Stimulated activated CD4-positive, alpha-beta T cell treated with anti-CD3 and anti-CD28 coated beads, TNF-alpha, amount 100 ng/mL, for 24 hours (primary cell): ENCODE measurements at places on chromosomes 11 and 22.

- DNase-seq: no peak
These were observed at the start of gene FAM180B for GRCh38 chr11:47586098-47586855. Gene FAM180B, plus strand, starts transcription at chr11:47586678. Its CDS starts 91 bp downstream, at chr11:47586769.

GRCh38 chr11:46718155-46719019 is 626 bp upstream of the F2 start:
- DNase-seq: no peak

- DNase-seq: no peak
These were observed 2.3 kb downstream of the TUBGCP6 start for GRCh38 chr22:50242406-50242949.

- DNase-seq: no peak
These were observed 751.2 kb downstream of the JRKL start for GRCh38 chr11:97140885-97141494.

GRCh38 chr11:36550385-36551115 is 17.3 kb upstream of the RAG1 start:
- DNase-seq: no peak

- DNase-seq: no peak
These were observed 45.6 kb downstream of the DENND5A start for GRCh38 chr11:9219572-9219971.

- DNase-seq: no peak
These were observed 23.0 kb downstream of the OTOG start for GRCh38 chr11:17570034-17570433.

DNA sequence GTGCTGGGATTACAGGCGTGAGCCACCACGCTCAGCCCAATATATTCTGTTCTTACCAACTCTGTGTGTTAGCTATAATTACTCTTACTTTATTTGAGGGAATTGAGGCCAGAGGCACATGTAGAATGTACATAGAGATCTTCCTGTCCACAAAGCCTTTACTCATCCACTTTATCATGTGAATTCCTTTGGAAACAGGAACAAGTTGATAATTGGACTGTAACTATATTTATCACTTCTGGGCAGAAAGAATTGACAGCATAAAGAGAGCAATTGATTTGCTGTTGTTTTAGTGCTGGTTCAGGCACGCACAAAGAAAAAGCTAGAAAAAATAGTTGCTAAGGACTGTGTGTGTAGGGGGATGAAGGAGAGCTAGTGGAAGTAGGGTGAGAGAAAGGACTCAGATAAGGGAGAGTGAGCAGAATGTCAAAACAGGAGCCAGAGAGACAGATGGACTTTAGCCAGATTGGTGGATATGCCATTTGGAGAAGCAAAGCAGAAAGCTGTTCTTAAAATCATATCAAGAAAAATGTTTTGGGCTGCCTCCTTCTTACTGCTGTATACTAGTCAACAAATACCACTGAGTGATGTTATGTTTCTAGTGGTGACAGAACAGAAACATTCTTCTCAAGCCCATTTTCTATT is 929.8 kb upstream of the CNTN5 start:
- DNase-seq: no peak

DNA sequence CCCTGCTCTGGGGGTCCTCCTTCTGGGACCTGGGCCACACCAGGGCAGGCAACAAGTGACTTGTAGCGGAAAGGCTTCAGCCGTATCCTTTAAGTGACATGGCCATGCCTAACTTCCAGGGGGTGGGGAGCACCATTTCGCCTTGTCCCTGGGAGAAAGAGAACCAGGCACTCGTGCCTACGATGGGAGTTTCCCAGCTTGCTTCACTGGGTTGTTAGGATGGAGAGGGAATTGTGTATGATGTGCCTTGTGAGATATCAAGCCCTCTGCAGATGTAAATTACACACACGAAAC is 151.4 kb downstream of the CACNA1I start:
- DNase-seq: no peak

- DNase-seq: no peak
These were observed 36.6 kb downstream of the RPUSD4 start for GRCh38 chr11:126174816-126175215.

GRCh38 chr22:29195964-29196666 is 9.6 kb upstream of the EMID1 start:
- DNase-seq: no peak

DNA sequence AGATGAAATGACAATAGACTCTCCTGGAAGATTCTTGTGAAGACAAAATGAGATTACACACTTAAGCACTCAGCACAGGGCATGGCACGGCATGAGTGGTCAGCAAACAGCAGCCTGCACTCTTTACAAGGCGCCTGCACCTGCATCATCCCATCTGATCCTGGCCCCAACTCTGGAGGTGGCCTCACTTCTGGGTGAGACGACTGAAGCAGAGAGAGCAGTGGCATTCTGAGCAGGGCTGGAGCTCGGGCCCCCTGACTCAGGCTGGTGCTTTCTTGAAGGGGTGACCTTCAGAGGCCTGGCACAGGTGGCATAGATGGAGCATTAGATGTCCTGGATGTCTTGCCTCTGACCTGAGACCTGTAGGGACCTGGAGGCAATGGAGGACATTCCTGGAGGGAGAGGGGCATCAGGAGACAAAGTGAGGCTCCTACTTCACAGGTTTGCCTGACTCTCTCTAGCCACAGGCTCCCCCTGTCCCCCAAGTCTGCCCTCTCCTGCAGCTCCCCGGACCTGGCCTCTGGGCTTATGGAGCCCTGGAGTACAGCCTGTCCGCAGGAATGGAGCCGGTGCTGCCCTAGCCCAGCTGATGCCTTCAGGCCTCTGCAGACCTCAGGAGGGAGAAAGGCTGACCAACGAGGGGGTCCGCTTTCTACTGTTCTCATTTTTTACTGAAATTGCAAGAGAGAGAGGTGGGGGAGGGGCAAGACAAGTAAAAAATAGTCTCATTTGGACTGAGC is 65.5 kb upstream of the THY1 start:
- DNase-seq: no peak

DNA sequence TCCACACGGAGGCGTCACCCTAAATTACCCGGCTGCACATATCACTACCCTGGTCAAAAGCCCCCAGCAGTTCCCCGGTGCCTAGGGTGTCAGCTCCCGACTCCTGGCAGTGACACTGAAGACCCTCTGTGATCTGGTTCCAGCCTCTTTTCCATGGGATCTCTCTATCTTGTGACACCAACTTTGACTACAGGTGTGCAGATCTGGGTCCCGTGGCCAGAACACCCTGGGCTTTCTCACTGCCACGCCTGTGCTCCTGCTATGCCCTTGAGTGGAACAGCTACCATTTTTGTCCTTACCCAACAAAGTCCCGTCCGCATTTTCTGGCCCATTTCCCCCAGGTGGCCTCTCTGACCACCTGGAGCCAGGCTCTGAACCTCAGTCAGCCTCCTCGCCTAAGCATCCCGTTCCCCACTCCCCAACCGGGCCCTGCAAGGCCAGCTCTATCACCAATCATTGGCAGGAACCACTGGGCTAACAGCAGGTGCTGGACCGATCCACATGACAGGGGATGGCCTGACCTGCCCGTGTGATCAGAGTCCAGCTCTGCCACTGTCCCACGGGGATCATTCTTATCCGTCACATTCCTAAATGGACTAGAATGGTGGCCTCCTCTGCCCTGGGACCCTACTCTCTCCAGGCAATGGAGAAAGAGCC is 20.7 kb upstream of the CBX7 start:
- DNase-seq: no peak

GRCh38 chr11:101305496-101305895 is 175.9 kb upstream of the PGR start:
- DNase-seq: no peak

DNA sequence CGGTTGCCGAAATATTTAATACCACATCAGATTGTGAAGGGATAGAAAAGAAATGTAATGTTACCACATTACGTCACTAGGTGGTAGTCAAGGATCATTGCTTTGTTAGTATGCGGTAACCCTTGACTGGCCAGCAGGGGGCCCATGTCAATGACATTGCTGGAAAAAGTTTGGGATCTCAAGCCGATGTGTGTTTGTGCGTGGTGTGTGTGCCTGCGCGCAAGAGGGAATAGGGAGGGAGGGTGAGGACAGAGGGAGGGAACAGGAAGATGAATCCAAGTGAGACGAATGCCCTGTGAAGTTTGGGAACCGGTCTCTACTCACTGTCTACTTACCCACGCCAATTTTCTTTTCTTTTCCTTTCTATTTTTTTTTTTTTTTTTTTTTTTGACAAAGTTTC is 10.7 kb upstream of the MRGPRX2 start:
- peak; percentile 65 for DNase-seq

DNA sequence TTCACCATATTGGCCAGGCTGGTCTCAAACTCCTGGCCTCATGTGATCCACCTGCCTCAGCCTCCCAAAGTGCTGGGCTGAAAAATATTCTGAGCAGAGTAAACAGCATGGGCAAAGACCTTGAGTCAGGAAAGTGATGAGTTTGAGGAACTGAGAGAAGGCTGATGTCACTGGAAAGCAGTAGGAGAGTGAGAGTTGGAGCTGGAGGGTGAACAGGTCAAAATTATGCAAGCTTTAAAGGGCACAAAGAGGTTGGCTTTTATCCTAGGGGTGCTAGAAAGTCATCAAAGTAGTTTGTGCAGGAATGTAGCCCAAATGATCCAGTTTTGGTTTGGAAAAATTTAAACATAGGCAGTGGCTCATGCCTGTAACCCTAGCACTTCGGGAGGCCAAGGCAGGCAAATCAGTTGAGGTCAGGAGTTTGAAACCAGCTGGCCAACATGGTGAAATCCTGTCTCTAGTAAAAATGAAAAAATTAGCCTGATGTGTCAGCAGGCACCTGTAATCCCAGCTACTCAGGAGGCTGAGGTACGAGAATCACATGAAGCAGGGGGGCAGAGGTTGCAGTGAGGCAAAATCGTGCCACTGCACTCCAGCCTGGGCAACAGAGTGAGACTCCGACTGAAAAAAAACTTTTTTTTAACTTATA is 44.7 kb upstream of the CXCR5 start:
- no peak for DNase-seq

- DNase-seq: no peak
These were observed 5.5 kb downstream of the FAM111B start for GRCh38 chr11:59112494-59112893.

DNA sequence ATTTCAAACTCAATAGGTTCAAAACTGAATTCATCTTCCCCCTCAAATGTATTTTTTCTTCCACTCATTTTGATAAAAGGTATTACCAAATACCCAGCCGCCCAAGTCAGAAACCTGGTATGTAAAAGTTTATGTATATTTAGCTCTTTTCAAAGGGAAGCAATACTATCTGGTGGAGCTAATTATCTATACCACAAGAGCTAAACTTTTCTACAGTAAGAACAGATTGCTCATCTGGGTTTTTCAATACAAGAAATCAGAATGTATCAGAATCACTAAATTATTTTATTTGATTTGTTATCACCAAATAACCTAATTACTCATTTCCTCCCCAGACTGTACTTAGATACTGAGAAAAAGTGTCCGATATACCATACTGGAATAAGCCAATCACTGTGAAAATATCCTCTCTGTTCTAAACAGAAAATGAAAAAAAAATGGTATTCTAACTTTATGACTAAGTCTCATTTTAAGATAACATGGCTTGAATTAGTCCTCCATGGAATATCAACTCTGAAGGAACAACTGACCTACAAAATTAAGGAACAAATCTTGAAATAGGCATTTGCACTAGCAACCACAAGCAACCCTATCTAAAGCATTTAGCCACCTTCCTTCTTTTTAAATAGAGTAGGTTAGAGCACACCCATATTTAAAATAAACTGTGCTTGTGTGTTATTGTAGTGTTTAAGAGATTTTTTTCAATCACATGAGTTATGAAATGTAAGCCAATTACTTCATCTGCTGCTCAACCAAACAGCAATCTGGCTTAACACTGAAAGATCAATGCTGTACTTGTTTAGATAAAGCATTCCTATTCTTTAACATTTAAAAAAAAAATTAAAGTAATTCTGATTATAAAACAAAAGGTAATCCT is 35.0 kb downstream of the RDX start:
- no peak for DNase-seq

- DNase-seq: no peak
These were observed 83.2 kb downstream of the GRIK4 start for GRCh38 chr11:120594746-120595145.

DNA sequence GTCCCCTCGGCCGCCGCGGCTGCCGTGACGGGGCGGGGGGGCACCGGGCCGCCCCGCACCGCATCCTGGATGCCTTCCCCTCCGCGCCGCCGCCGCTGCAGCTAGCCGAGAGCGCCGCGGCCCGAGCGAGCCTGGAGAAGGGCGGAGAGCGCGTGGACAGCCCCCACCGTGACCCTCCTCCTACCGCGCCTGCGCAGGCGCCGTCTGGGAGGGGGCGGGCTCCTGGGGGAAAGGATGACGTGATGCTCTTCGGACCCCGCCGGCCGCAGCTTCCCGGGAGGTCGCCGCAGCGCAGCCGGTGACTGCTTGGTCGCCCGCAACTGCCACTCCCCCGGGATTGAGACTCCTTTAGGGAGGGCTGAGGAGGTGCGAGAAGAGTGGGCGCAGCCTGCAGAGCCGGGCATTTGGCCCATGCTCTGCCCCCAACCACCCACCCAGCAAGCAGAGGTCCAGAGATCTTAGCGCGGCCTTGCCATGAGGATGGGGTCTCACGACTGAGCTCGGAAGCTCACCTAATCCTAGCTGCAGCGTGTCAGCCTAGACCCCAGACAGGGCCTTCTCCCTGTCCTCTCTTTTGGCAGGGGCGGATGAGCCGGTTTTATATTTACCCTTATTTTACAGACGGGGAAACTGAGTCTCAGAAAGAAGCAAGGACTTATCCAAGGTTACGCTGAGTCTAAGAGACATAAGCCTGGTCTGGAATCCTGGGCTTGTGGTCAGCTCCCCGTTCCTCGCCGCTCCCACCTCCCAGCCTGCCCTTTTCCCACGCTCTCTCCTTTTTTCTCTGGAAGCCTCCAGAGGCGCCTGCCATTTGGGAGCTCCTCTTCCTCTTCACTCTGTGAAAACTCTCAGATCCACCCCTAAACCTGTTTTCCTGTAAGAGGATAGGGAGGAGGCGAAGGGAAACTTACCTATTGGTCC is at the start of gene DENND5A:
Gene DENND5A, minus strand, starts transcription at position 140 of the 921 bp plus-strand sequence. CDS start 281 bp downstream, outside the sequence.
- no peak for DNase-seq

GRCh38 chr22:17422736-17423343 is 53.6 kb downstream of the CECR2 start:
- no peak for DNase-seq

DNA sequence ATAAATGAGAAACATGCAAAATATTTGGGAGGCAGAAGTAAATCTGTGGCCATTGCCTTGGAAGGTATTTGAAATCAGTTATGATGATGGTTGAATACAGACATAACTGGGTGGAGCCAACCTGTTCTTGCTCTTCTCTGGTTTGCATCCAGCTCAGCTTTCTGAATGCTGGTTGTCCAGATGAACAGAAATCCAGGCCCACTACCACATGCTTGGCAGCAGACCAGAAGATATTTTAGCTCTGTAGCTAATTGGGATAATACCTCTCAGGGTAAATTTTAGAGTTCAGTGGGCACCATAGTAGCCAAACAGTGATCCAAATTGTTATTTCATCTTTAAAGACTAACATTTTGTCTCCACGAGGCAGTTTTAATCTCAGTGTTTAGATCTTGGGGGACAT is 308.3 kb downstream of the RAB38 start:
- no peak for DNase-seq

- DNase-seq: no peak
These were observed 163.2 kb downstream of the MSANTD4 start for GRCh38 chr11:105858841-105859240.

- DNase-seq: no peak
These were observed 448.9 kb downstream of the LRRC4C start for GRCh38 chr11:41010361-41011050.
